Spinal cord (tissue), 10 donors: ENCODE measurements at places on chromosomes 1 and 21. TPM values are rescaled to one million over a fixed set of nuclear protein-coding genes. Genes with fewer than 3 reads are reported as not detected.

The TEX50 gene
- not detected for total RNA-seq

The EXO5 gene
- total RNA-seq, result 9.7 TPM

The MINDY1 gene
- total RNA-seq, result 21.9 TPM

The CBR3 gene
- total RNA-seq, result 3.7 TPM

The MAP3K7CL gene
- 2.9 TPM for total RNA-seq

The PDIK1L gene
- 15.1 TPM for total RNA-seq

The LYSMD1 gene
- total RNA-seq, result 19.1 TPM

The ADGRL2 gene
- 176 TPM for total RNA-seq

The HEYL gene
- total RNA-seq, result 3.2 TPM

The CNKSR1 gene
- total RNA-seq, result 2.0 TPM

The SPATA46 gene
- not detected for total RNA-seq

The DNASE2B gene
- total RNA-seq, result 0.22 TPM

The LCE2C gene
- not detected for total RNA-seq

The SH3GLB1 gene
- 89.4 TPM for total RNA-seq

The UBR4 gene
- total RNA-seq, result 103 TPM

The TMCC2 gene
- 20.2 TPM for total RNA-seq

The LHX8 gene
- not detected for total RNA-seq

The CD1C gene
- total RNA-seq, result 0.61 TPM

The IFI6 gene
- total RNA-seq, result 247 TPM

The FCRL5 gene
- total RNA-seq, result not detected

The SLC41A1 gene
- total RNA-seq, result 28.2 TPM

The RCAN1 gene
- 42.4 TPM for total RNA-seq

The SLC9C2 gene
- 0.79 TPM for total RNA-seq

The C8A gene
- total RNA-seq, result not detected

The RHBDL2 gene
- total RNA-seq, result 0.69 TPM

The EPHA10 gene
- 4.8 TPM for total RNA-seq

The OR2L2 gene
- 0.39 TPM for total RNA-seq

The USH2A gene
- total RNA-seq, result 0.20 TPM

The F5 gene
- 8.4 TPM for total RNA-seq

The BEND5 gene
- total RNA-seq, result 41.6 TPM

The SLAMF9 gene
- total RNA-seq, result not detected

The GBP7 gene
- not detected for total RNA-seq

The PLEKHG5 gene
- 19.6 TPM for total RNA-seq

The A3GALT2 gene
- total RNA-seq, result not detected

The OXCT2 gene
- total RNA-seq, result 3.0 TPM

The XKR8 gene
- 3.2 TPM for total RNA-seq

The CHIA gene
- total RNA-seq, result not detected

The P3R3URF gene
- not detected for total RNA-seq

The FCRL1 gene
- total RNA-seq, result 2.1 TPM

The HES2 gene
- total RNA-seq, result not detected

The OR2T35 gene
- total RNA-seq, result not detected

The TTC22 gene
- 1.2 TPM for total RNA-seq

The CADM3 gene
- total RNA-seq, result 46.4 TPM

The SETSIP gene
- not detected for total RNA-seq

The IL20 gene
- not detected for total RNA-seq

The F13B gene
- not detected for total RNA-seq

The CASQ2 gene
- total RNA-seq, result 1.5 TPM

The WNT3A gene
- 0.06 TPM for total RNA-seq

The MFAP2 gene
- 168 TPM for total RNA-seq

The SIM2 gene
- not detected for total RNA-seq

The OR2T3 gene
- not detected for total RNA-seq

The SYTL1 gene
- total RNA-seq, result 3.6 TPM

The S100A2 gene
- total RNA-seq, result 1.2 TPM
